ENCODE measurements at places on chromosomes 5 and 9.

- DNase-seq, result no peak
These were observed 4.3 kb downstream of the CSNK1A1 start for GRCh38 chr5:149546974-149547373.

DNA sequence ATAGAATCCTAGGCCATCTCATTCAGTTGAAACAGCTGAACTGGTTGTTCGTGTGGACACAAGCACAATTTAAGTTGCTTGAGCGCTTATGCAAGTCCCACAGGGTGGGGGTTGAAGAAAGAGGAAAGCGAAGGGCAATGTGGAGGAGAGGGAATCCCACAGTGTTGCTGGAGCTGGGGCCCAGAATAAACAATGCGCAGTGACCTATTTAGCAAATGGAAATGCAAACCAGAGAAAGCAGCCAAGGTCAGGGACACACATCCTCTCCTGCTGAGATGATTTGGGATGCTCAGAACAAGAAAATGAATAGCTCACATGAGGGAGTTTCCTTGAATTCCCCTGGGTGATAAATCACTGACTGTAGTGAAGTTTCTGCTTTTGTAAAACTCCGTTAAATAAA, 838.3 kb downstream of the TLE4 start:
- no peak for DNase-seq

GRCh38 chr9:125374443-125375309, 113.0 kb downstream of the GAPVD1 start:
- DNase-seq, result peak; percentile 18

DNA sequence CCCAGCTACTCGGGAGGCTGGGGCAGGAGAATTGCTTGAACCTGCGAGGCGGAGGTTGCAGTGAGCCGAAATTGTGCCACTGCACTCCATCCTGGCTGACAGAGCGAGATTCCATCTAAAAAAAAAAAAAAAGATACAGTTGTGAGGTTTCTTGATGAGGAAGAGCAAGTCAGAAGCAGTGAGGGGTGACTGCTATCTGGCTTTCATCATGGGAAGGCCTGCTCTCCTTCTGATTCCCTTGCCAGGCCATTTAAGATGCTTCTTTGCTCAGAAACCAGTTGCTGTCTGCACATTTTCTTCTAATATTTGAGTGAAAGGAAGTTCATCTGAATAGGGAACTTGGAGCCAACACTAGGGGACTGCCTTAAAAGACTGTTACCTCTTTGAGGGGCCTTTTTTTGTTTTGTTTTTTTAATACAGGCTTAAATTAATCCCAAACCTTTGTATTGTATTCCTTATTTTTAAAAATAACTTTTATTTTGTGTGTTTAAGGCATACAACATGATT, 201.9 kb downstream of the ARHGAP26 start:
- DNase-seq, result no peak

DNA sequence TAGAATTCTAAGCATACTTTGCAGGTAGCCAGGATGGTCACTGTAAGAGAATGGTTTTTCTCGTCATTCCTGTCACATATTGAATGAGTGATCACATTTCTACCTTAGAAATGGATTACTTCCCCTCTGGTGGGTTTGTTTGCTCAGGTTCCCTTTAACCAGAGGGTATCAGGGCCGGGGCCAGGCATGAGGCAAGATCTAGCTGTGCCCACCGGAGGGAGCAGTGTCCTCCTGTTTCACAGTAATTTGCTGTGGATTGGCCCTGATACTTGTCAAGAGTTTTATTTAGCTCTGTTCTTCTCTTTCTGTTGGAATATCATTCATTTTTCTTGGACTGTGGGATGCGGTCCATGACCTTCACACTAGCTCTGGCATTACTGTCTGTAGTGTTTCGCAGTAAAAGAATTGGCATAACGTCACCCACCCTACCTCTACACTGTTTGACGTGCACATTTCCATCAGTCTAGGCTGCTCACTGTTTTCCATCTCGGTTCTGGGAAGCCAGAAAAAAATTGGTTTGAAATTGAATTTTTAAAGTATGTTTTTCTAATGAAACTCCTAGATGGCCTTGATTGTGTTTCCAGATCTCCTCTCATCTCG, 42.4 kb upstream of the ZBED3 start:
- no peak for DNase-seq

DNA sequence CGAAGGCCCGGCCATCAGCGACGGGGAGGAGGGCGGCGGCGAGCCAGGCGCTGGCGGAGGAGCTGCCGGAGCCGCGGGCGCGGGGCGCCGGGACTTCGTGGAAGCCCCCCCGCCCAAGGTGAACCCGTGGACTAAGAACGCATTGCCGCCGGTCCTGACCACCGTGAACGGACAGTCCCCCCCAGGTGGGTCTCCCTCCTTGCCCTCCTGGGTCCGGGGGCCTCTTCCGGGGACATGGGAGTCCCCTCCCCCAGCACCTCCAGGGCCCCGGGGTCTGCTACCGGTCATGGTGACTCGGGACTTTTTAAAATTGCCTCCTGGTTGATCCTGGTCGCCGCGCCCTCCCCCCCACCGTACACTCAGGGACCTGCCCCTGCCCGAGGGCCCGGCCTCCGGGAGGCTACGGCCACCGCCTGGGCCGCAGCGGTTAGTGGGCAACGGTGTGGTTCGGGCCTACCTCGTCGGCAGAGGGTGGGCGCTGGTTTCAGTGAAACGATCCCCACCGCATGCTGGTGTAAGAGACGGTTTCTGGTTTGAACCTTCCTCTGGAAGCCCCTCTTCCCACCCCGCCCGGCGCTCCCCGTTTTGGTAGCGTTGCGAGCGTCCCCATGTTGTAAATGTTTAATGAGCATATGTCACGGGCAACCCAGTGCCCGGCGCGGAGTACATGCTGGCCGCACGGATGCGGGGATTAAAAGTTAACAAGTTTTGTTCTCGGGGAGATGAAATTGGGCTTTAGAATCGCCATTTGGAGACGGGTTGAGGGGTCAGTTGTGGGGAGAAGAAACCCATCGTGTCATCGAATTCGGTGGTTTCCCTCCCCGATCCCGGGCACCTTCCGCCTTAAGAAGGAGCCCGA, 1.1 kb downstream of the LARP1 start:
- DNase-seq, result peak; percentile 37

DNA sequence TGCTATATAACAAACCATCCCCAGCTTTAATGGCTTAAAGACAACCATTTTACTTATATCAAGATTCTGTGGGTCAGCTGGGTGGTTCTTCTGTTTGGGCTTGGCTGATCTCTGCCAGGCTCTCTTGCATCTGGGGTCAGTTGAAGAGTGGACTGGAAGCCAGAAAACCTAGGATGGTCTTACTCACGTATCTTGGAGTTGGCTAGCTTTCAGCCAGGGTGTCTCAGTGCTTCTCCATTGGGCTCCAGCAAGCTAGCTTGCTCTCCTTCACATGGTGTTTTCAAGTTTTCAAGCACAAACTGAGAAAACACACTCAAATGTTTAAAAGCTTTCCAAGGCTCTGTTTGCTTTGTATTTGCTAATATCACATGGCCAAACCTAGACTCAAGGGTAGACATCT, 146.8 kb downstream of the PIK3R1 start:
- no peak for DNase-seq

DNA sequence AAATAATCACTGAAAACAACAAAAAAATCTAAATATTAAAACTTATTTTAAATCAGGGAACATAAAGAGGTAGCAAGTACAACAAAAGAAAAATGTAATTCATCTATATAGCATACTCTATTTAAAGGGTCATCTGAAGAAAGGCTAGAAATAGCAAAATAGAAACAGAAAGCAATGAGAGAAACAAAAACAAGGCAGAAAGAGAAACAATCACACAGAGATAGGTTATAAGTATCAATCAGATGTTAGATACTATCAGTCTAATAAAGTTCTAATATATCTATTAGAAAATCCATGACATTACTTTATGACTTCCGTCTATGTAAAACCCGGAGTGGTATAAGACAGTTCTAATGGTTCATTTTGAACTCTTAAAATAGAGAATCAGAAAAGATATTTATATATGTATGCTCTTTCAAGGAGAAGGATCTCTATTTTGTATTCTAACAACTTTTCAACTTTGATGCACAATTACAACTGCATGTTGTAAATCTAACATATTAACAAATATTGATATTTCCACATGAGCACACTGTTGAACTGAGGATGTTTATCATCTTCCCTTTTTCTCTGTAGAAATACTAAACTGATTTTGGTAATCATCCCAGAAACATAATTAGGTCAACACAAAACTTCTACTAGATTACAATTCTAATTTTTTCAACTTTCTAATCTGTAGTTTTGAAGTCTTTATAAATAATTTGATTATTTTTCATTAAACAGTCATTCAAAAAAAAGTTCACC, 15.8 kb downstream of the RICTOR start:
- no peak for DNase-seq

DNA sequence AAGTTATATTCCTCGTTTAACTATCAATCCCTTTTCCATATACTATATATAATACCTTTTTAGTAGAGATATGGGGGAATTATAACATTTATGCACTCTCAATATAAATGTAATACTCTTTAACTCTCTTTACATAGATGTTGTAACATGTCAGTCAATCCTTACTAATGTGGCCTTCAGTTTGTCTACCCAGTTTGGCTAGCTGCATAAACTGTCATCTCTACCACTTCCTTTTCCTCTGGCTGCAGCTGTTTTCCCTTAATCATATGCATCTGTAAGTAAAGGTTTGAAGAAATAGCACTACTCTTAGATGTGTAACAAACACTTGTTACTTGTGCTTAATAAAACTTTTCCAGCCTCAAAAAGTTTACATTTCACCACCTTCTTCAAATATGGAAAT, 13.4 kb downstream of the ABHD17B start:
- DNase-seq, result no peak

DNA sequence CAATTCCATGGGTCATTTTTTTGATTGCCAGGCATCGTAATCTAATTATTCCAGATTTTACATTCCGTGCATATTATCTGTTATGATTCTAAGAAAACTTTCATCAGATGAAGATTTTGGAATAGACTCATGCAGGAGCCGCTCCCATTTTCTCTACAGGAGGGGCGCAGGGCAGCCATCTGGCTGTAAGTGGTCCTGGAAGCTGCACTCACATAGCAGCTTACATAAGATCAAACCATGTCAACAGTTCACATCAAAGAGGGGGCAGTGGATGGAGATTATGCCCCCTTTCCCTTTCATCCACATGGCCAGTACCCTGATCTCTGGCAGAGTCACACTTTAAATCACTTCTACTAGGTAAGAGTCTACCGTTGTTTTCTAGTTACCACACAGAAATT, 73.3 kb upstream of the PCA3 start:
- DNase-seq, result no peak

GRCh38 chr5:64229163-64229774, 63.6 kb downstream of the RNF180 start:
- DNase-seq, result no peak

DNA sequence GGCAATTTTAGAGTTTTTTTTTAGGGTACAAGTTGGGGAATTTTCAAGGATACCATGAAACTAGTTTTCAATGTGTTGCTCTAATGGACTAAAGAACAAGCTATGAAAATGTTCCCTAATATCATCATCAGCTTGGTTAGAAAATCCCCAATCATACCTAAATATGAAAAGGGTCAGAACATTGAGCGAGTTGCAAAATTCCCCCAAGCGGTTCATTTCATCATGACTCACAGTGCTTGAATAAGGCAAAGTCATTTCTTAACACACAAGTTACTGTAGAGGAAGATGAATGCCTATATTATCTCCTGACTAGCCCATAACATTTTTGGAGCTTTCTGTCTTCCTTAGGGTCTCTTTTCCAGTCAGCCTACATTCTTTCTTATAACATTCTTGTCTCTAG, 62.7 kb downstream of the ST8SIA4 start:
- no peak for DNase-seq

- no peak for DNase-seq
These were observed 446.2 kb upstream of the TRPC7 start for GRCh38 chr5:136811551-136811950.

- peak; percentile 24 for DNase-seq
These were observed at the start of gene GLDC for GRCh38 chr9:6645355-6646292. GLDC (minus strand) TSS chr9:6645729; CDS start chr9:6645499, 230 bp downstream.

DNA sequence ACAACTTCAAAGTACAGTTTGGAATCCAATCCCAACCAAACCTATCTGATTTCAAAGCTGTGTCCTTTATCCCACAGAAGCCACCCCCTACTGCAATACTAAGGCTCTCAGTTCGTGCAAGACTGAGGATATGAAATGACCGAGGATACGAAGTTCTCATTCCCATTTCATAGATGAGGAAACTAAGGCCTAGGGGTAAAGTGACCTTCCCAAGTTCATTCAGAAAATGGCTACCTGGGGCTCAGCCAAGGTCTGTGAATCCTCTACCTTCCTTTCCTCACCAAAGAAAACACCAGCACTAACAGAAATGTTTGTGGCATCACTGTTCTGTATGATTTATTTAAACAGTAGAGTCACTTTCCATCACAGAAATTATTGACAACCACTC, 5.4 kb downstream of the KIAA1191 start:
- no peak for DNase-seq

Data from stimulated activated CD4-positive, alpha-beta T cell treated with anti-CD3 and anti-CD28 coated beads, TNF-alpha, amount 100 ng/mL, for 1 hour (primary cell).